ENCODE measurements at places on chromosomes 5 and 9. TPM values are rescaled to one million over a fixed set of nuclear protein-coding genes. Genes with fewer than 3 reads are reported as not detected.

CLK4 gene
- total RNA-seq = 5.2 TPM

TEX48 gene
- total RNA-seq = not detected

GALNT12 gene
- total RNA-seq = 3.8 TPM

DIRAS2 gene
- not detected for total RNA-seq

DBH gene
- total RNA-seq = not detected

SNCB gene
- not detected for total RNA-seq

SLC36A2 gene
- total RNA-seq = not detected

IL13 gene
- not detected for total RNA-seq

PNPLA7 gene
- 0.13 TPM for total RNA-seq

FOXD1 gene
- 18.0 TPM for total RNA-seq

CDH10 gene
- 0.08 TPM for total RNA-seq

C5orf47 gene
- not detected for total RNA-seq

Measured in epithelial cell of alveolus of lung (primary cell).